Activated naive CD8-positive, alpha-beta T cell treated with anti-CD3 and anti-CD28 coated beads, Interleukin-2, amount 10 ng/mL, durations not matched to agents 7 days and 5 days (primary cell): ENCODE measurements at places on chromosomes 5 and 9. TPM values are rescaled to one million over a fixed set of nuclear protein-coding genes. Genes with fewer than 3 reads are reported as not detected.

GRCh38 chr9:1495282-1496030 is 445.3 kb downstream of the DMRT2 start:
- no peak for DNase-seq

GRCh38 chr5:127440831-127441230 is 76.6 kb upstream of the PRRC1 start:
- DNase-seq, result no peak

IFNA13 gene
- not detected for total RNA-seq

DIRAS2 gene
- total RNA-seq, result not detected
